ENCODE measurements at places on chromosomes 16 and 17. TPM values are rescaled to one million over a fixed set of nuclear protein-coding genes. Genes with fewer than 3 reads are reported as not detected.
A peak's percentile ranks its signal among the peaks of the same experiment; 100 is the strongest.

DNA sequence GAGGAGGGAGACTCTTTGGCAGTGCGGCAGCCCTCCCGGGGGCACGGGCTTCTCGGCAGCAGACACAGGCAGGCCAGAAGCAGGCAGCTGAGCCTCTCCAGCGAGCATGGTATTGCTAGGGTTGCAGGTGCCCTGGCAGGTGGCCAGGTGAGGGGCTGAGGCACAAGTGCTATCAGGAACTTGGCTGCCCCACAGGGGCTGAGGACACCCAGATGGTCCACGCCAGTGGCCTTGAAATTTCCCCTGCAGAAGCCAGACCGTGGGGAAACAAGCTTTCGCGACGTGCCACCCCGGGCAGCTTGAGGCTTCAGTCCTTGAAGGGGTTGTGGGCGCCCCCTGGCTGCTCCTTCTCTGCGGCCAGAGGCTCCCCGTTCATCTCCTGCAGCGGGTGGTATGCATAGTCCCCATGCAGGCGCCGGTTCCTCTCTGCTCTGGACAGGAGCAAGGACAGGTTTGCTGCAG lies 8.5 kb downstream of the NAGPA start:
- DNase-seq: peak; percentile 30
- no peak overlapping the region for H3K27ac ChIP-seq
- H3K4me1 ChIP-seq: no peaks in the 10 kb centered on the region

- no peaks in the 10 kb centered on the region for H3K36me3 ChIP-seq
- H3K27ac ChIP-seq: no peak overlapping the region
- DNase-seq: no peak
- no peaks in the 10 kb centered on the region for H3K4me1 ChIP-seq
Observed at GRCh38 chr17:15926039-15926740, 18.7 kb upstream of the ADORA2B start.

GRCh38 chr16:86892509-86892908 lies 314.2 kb downstream of the FOXL1 start:
- no peak overlapping the region for H3K27ac ChIP-seq
- no peaks in the 10 kb centered on the region for H3K4me1 ChIP-seq
- H3K4me3 ChIP-seq: no peak overlapping the region
- no peaks in the 10 kb centered on the region for H3K36me3 ChIP-seq
- H3K27me3 ChIP-seq: peaks cover 3% of the 10 kb centered on the region

DNA sequence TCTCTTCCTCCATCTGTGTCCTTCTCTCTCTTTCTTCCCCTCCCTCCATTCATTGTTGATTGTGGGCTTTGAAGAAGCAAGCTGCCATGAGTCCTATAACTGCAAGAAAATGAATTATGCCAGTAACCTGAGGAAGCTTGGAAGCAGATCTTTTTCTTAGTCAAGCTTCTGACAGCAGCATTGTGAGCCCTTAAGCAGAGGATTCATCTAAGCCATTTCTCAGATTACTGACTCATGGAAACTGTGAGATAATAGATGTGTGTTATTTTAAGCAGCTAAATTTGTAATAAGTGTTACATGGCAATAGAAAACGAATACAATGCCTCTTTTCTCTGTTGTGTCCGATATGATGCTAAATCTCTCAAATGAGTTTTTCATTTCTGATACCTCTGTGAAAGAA lies 1109.7 kb downstream of the CDH11 start:
- no peak overlapping the region for H3K27ac ChIP-seq
- no peak overlapping the region for H3K4me3 ChIP-seq
- no peaks in the 10 kb centered on the region for H3K4me1 ChIP-seq
- no peak for DNase-seq

GRCh38 chr17:36128411-36128978 lies 24.9 kb downstream of the CCL4 start:
- H3K4me3 ChIP-seq: no peak overlapping the region
- no peaks in the 10 kb centered on the region for H3K36me3 ChIP-seq
- H3K4me1 ChIP-seq: no peaks in the 10 kb centered on the region
- H3K27ac ChIP-seq: no peak overlapping the region

GRCh38 chr17:55606488-55606815 lies 95.2 kb upstream of the SMIM36 start:
- no peaks in the 10 kb centered on the region for H3K27me3 ChIP-seq
- no peak overlapping the region for H3K4me3 ChIP-seq
- H3K27ac ChIP-seq: no peak overlapping the region
- H3K4me1 ChIP-seq: no peaks in the 10 kb centered on the region

DNA sequence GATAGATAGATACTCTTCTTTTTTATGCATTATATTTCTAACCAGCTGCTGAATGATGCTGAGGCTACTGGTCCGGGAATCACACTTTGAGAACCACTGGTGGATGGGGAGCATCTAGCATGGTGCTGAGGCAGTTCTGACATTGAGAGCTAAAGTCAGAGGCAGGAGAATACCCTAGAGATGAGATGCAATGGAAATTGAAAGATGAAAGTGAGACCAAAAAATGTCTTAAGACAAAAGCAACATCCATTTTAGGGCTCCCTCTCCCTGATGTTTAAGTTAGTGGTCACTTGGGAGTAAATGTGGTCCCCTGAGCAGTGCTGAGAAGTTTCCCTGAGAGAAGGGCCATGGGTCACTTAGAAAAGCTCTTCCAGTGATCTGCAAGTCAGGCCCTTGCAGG lies 6.8 kb downstream of the PCTP start:
- no peaks in the 10 kb centered on the region for H3K27me3 ChIP-seq
- no peak overlapping the region for H3K27ac ChIP-seq
- no peaks in the 10 kb centered on the region for H3K36me3 ChIP-seq
- peaks cover 16% of the 10 kb centered on the region for H3K4me1 ChIP-seq
- no peak for DNase-seq

GRCh38 chr16:58475091-58475619 lies 24.8 kb upstream of the NDRG4 start:
- H3K4me1 ChIP-seq: peaks cover 38% of the 10 kb centered on the region
- no peaks in the 10 kb centered on the region for H3K36me3 ChIP-seq
- no peak for DNase-seq
- H3K4me3 ChIP-seq: no peak overlapping the region

- no peaks in the 10 kb centered on the region for H3K27me3 ChIP-seq
- H3K36me3 ChIP-seq: peaks cover 15% of the 10 kb centered on the region
- H3K4me3 ChIP-seq: no peak overlapping the region
- peaks cover 15% of the 10 kb centered on the region for H3K4me1 ChIP-seq
- H3K27ac ChIP-seq: peak overlapping the region; percentile 61
- DNase-seq: peak; percentile 95
Observed at GRCh38 chr17:1590029-1590746, 27.6 kb upstream of the PITPNA start.

The PDE6G gene
- 2.3 TPM for total RNA-seq

The MEAK7 gene
- total RNA-seq: 3.6 TPM

The SEZ6L2 gene
- 44.4 TPM for total RNA-seq

The HOXB5 gene
- total RNA-seq: 3.8 TPM
